Fibroblast of pulmonary artery (primary cell): ENCODE measurements at places on chromosomes 6 and 20.
A peak's percentile ranks its signal among the peaks of the same experiment; 100 is the strongest.

GRCh38 chr6:164911873-164912580, 397.4 kb downstream of the C6orf118 start:
- DNase-seq, result no peak

DNA sequence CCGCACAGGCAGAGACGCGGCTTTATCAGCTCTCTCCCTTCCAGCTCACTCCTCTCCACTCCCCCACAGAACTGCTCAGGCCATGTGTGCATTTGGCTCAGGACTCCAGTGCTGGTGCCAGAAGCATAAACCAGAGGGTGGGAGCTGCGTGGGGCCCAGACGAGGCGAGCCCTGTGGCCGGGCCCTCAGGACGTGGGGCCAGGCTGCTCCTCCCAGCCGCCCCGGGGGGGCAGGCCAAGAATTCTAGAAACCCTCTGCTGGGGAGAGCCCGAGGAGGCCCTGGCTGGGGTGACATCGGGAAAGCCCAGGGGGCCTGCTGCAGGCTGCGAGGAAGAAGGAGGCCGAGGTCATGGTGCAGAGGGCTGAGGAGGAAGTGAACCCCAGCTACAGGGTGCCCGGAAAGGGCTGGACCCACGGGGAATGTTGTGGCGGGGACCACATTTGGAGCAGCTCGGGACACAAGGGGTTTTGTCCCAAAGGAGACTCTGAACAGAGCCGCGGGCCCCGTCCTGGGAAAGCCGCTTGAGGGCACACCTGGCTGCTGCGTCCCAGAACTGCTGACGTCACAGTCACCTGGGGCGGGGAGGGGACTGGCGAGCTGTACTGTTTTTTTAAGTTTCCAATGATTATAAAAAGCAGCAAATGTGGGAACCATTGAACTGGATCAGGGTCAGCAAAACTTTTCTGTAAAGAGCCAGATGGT, 107.1 kb downstream of the BANF2 start:
- peak; percentile 97 for DNase-seq

- no peak for DNase-seq
Observed at GRCh38 chr6:44808148-44808547, 420.6 kb downstream of the CDC5L start.

- DNase-seq, result no peak
Observed at GRCh38 chr6:167027772-167028171, 28.6 kb downstream of the CEP43 start.

DNA sequence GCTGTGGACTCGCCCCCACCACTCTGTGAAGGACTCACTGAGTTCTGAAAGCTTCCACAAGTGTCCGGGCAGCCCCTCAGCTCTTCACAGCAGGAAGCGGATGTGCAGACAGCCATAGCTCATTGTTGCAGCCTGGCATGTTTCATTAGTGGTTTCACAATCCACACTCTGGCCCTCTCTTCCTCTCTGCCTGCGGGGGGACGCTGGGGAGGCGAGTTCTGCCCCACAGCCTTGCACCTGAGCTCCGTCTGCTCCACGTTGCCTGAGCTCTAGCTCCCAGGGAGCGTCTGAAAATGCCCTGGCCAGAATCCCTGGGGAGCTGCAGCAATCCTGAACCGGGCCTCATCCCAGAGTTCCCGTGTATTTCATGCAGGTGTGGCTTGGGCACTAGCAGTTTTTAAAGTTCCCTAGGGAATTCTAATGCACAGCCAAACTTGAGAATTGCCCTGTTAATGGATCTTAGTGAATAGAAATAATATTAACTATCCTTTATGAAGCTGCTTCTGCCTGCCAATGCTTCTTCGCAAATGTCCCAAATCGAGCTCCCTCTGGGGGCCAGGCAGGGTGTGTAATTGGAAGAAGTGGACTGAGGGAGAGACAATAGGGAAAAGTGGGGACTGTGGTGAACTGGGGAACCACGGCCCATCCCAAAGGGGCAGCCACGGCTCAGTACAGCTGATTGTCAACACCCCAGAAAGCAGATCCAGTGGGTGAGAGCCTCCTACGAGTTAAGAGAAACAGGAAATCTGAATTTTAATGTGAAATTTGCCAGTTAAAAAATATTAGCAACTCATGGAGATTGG, 51.5 kb downstream of the CTCFL start:
- peak; percentile 29 for DNase-seq

DNA sequence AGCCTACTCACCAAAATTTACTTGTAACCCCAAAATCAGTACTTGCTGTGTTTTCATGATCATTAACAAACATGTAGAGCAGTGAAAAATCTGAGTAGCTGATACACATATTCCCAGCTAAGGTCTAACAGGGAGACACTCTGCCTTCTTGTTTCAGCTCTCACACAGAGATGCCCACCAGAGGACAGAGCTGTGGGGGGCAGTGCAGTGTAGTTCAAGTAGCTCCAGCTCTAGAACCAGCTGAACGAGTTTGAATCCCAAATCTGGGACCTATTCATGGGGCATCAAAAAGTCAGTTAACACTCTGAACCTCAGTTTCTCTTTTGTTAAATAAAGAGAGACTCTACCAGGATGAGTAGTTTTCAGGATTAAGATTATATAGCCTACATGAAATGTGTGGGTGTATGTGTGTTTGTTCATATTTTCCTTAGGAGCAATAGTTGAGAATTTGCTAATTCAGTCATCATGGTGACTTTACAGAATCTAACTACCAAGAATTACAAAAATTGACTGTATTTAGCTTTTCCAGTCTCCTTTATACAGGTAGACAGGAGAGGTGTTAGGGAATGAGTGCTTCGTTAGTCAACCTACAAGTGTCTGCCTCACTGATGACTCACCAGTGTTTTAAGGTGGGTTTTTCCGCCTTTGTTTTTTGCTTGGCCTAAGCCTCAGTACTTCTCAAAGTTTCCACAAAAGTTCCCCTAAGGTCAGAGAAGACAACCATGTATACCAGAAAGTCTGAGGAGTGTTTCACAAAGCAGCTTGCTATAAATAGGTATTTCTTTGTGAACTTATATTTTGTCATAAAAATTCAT, 164.0 kb upstream of the RUNX2 start:
- DNase-seq, result no peak

GRCh38 chr6:99434702-99435530, 9.8 kb upstream of the PNISR start:
- DNase-seq, result peak; percentile 59

- DNase-seq, result no peak
Observed at GRCh38 chr20:4885877-4886276, 115.4 kb downstream of the SLC23A2 start.

GRCh38 chr6:144170044-144170443, 19.7 kb downstream of the STX11 start:
- no peak for DNase-seq

GRCh38 chr6:49552596-49552995, 2.1 kb downstream of the C6orf141 start:
- no peak for DNase-seq

GRCh38 chr20:39029364-39029763, 67.2 kb downstream of the DHX35 start:
- no peak for DNase-seq

DNA sequence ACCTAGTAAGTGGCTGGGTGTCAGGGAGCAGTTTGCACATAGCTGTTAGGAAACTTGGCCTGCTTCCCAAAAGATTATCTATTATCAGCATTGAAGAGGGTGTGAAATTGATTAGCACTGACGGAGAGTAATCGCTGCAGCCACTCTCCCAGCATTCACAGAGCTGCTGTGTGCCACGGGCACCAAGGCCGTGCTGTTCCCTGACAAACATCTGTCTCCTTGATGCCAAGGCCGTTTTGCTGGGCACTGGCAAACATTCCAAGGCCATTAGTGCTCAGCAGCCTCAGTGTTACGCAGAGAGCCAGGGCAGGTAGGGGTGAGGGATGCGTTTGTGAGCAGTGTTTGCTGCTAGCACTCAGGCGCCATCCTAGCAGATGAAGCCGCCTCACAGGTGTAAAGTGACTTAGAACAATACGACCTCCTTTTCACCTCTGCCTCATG, 57.7 kb upstream of the VSTM2L start:
- no peak for DNase-seq

DNA sequence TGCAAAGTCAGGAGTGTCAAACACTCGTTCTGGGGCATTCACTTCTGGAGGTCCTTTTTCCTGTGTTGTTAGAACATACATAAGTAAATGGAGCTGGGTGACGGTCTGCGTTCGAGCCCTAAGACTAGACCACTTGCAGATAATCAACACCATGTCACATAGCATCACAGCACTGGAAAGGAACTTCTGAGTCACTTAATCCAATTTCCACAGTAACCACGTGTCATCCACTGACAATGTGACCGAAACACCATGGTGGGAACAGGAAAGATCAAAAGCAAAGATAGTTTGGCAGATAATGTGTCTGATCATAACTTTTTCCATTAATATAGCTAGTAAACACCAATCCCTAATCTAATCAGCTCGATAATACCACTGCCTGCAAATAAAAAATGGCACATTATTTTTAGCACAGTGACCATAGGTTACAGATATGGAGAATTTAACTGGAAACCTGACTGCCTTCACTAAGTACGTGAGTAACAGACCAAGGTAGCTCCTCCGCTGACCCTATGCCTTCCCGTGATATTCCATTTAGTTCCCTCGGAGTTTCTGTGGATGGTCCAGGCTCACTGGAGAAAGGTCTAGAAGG, 34.8 kb downstream of the WRNIP1 start:
- no peak for DNase-seq

GRCh38 chr6:52538252-52538900, 38.5 kb downstream of the TRAM2 start:
- DNase-seq, result no peak

DNA sequence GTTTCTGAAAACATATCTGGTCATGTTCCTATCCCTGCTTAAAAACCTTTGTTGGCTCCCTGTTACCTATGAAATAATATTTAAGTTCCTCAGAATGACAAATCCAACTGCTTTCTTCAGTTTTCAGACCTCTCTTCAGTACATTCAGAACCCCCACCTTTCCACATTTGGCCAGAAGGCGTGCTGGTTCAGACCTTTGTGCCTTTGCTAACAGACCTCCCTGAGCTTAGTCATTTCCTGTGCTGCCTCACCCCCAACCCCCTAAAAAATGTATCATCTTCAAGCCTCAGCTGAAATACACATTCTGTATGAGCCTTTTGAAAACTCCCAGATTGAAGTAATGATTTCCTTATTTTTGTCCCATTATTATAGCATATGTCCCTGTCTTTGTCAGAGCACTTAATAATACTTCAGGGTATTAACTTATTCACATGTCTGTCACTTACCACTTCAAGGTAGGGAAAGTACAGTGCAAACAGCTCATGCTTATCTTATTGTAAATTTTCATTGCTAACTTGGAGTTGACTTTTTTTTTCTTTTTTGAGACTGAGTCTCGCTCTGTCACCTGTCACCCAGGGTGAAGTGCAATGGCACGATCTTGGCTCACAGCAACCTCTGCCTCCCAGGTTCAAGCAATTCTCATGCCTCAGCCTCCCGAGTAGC, 19.7 kb downstream of the FAM217A start:
- peak; percentile 77 for DNase-seq

GRCh38 chr6:165726965-165727381, 63.9 kb upstream of the PDE10A start:
- DNase-seq, result peak; percentile 7

GRCh38 chr6:56803594-56803993, 151.3 kb upstream of the BEND6 start:
- peak; percentile 70 for DNase-seq

GRCh38 chr6:26520237-26520849, 17.8 kb upstream of the HMGN4 start:
- no peak for DNase-seq

GRCh38 chr6:160110586-160111123, 11.0 kb upstream of the SLC22A1 start:
- no peak for DNase-seq

- peak; percentile 92 for DNase-seq
Observed at GRCh38 chr6:158002951-158003853, 21.5 kb downstream of the SYNJ2 start.

- no peak for DNase-seq
Observed at GRCh38 chr20:52787216-52787615, 184.9 kb upstream of the TSHZ2 start.

DNA sequence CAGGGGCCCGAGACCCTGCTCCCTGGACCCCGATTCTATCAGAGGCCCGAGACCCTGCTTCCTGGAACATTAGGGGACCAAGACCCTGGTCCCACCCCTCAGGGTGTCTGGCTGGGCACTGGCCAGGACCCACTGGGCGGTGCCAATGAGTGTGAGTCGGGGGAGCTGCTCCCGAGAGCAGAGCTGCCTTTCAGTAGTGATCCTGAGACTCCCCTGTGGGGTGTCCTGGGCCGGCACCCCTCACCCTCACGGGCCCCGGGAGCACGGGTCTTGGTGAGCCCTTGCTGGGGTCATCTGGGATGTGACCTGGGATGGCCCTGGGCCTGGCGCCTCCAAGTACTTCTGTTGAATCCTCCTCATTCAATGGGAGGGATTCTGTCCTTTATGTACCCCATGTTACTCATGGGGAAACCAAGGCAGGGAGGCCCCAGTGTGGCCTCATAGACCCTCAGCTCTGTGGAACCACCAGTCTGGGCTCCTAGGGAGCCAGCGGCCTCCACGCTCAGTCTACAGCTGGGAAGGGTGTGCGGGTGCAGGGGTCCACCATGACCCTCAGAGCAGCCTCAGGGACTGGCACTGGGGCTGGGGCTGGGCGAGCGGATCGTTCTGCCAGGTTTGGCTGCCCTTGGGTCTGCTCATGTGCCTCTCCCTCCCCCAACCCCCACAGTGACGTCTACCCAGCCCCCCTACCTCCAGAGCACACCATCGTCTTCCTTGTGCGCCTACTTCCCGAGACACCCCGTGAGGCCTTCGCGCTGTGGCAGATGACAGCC, 25.6 kb downstream of the COL20A1 start:
- no peak for DNase-seq

GRCh38 chr20:57655809-57656155, 35.6 kb upstream of the ZBP1 start:
- DNase-seq, result no peak

DNA sequence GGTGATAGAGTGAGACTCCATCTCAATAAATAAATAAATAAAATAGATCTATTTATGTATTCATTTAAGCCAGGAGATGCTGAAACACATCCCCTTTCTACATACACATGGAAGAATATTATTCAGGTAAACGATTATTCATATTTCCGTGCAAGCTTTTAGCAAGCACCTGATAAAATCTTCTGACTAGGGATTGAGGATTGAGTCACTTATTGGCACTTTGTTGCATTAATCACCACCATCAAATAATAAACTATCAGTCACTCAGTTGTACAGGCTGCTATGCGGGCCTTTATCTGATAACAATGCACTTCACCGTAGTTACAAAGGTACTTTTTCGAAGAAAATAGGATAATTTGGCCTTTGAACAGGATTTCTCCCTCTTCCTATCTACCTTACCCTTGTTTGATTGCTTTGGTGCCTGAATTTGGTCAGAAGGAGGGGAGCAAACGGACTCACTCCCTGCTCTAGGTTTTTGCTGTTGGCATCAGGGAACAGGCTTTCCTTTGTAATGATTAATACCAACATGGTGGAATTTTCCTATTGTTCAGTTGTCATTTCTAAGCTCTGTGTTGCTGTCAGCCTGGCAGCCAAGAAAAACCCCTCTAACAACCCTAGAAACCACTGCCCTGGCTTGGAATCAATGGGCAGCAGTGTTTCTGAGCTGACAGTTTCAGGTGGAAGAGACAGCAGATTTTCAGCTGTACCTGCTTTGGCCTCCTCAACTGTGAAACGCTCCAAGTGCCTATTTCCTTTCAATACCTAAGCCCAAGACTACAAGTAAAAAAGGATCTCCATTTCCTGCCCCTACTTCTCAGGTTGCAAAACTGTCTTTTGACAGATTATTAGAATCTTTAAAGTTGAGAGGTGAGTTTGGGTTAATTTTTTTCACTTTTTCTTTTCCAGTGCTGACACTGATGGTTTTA, 63.0 kb downstream of the MYB start:
- no peak for DNase-seq
